ENCODE measurements at places on chromosomes 5 and 9. TPM values are rescaled to one million over a fixed set of nuclear protein-coding genes. Genes with fewer than 3 reads are reported as not detected.

Gene PDGFRB
- total RNA-seq, result 0.32 TPM

Gene PCDHGA4
- 0.30 TPM for total RNA-seq

Gene LECT2
- not detected for total RNA-seq

Gene SH3TC2
- not detected for total RNA-seq

Gene ARSK
- 6.2 TPM for total RNA-seq

Gene C9orf153
- total RNA-seq, result 0.38 TPM

GRCh38 chr9:28409919-28410318 lies 836.6 kb upstream of the C9orf72 start:
- H3K4me1 ChIP-seq, result no peaks in the 10 kb centered on the region
- no peaks in the 10 kb centered on the region for H3K27me3 ChIP-seq
- no peak overlapping the region for H3K27ac ChIP-seq
- no peak for DNase-seq

GRCh38 chr5:169809281-169809680 lies 171.0 kb downstream of the INSYN2B start:
- no peaks in the 10 kb centered on the region for H3K4me1 ChIP-seq
- H3K27me3 ChIP-seq, result no peaks in the 10 kb centered on the region
- peaks cover 82% of the 10 kb centered on the region for H3K36me3 ChIP-seq
- H3K4me3 ChIP-seq, result no peak overlapping the region
- H3K27ac ChIP-seq, result no peak overlapping the region
- DNase-seq, result no peak

DNA sequence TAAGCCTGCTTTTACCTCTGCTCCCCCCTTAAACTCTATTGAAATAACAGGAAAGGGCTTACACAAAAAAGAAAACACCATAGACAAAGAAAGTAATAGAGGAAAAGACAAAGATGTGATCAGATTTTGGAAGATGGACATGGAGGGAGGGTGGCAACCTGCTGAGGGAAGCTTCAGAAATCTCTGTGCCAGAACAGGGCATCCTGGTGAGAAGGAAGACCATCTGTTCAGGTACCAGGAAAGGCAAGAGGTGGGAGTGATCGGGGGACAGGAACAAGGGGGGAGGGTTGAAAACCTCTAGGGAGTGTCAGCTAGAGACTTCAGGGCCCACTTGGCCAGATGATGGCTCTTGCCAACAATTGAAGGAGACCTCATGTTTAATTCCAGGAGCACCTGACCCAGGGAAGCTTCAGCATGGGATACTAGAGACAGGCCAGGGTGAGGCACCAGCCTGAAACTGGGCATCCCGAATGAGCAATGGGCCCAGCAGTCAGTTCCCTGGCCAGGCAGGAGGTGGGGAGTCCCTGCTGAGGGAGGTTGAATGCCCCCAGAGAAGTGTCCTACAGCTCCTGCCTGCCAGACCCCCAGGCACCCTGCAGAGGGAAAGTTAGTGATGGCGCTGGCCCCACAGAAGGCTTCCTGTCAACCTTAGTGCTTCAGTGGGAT lies 8.2 kb downstream of the SQSTM1 start:
- H3K27me3 ChIP-seq, result no peaks in the 10 kb centered on the region
- peaks cover 88% of the 10 kb centered on the region for H3K36me3 ChIP-seq
- no peak for DNase-seq
- peaks cover 6% of the 10 kb centered on the region for H3K4me1 ChIP-seq
- H3K27ac ChIP-seq, result peak overlapping the region; percentile 20
- H3K4me3 ChIP-seq, result no peak overlapping the region

GRCh38 chr9:80893190-80893589 lies 796.2 kb downstream of the TLE1 start:
- no peaks in the 10 kb centered on the region for H3K36me3 ChIP-seq
- no peaks in the 10 kb centered on the region for H3K4me1 ChIP-seq
- H3K27me3 ChIP-seq, result no peaks in the 10 kb centered on the region
- no peak overlapping the region for H3K4me3 ChIP-seq
- H3K27ac ChIP-seq, result no peak overlapping the region
- DNase-seq, result no peak

DNA sequence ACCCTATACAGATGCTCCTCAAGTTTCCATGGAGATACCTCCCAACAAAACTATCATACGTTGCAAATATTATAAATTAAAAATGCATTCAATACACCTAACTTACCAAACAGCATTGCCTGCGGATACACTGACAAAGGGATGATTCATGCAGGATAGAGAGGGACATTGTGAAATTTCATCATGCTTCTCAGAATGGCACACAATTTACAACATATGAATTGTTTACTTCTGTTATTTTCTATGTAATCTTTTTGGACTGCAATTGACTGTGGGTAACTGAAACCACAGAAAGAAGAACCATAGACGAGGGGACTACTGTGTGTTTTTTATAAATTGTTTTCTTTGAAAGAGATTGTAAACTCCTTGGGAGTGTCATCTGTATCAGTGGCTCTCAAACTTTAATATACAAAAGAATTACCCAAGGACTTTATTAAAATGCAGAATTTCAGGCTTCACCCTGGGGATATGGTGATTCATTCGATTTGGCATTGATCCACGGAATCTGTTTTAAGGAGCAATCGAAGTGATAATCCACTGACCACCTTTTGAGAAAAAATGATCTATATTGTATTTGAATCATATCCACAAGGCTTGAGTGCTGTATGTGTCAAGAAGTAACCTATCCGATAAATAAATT lies 146.4 kb downstream of the SGCD start:
- H3K4me3 ChIP-seq, result no peak overlapping the region
- no peak overlapping the region for H3K27ac ChIP-seq
- H3K4me1 ChIP-seq, result no peaks in the 10 kb centered on the region
- H3K36me3 ChIP-seq, result no peaks in the 10 kb centered on the region

DNA sequence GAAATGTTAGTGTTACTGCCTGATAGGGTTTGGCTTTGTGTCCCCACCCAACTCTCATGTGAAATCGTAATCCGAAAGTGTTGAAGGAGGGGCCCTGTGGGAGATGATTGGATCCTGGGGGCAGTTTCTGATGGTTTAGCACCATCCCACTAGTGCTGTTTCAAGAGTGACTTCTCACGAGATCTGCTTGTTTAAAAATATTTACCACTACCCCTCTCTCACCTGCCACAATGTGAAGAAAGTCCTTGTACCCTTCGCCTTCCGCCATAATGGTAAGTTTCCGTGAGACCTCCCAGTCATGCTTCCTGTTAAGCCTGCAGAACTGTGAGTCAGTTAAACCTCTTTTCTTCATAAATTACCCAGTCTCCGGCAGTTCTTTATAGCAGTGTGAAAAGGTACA lies 2.6 kb upstream of the RFX3 start:
- no peaks in the 10 kb centered on the region for H3K27me3 ChIP-seq
- no peak overlapping the region for H3K4me3 ChIP-seq
- peaks cover 4% of the 10 kb centered on the region for H3K36me3 ChIP-seq

DNA sequence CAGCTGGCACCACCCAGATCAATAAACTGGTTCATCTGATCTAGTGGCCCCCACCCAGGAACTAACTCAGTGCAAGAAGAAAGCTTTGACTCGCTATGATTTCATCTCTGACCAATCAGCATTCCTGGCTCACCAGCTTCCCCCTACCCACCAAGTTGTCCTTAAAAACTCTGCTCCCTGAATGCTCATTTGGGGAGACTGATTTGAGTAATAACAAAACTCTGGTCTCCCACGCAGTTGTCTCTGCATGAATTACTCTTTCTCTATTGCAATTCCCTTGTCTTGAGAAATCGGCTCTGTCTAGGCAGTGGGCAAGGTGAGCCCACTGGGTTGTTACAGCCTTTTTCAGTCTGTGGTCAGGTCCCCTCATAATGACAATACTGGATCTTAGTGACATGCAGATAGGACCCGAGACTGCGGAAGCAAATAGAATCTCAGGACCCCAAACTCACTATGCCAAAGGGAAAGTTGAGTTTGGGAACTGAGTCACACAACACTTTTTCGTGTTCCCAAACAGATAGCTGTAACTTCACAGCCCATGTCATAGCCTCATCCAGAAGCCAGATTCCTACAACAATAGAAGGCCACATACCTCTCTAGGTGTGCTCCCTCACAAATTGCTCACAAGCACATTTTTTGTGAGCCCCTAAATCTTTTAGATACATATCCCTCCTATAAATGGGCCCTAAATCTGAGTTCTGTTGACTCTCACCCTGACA lies 175.2 kb upstream of the RAI14 start:
- H3K27me3 ChIP-seq, result no peaks in the 10 kb centered on the region
- no peak for DNase-seq
- no peak overlapping the region for H3K27ac ChIP-seq
- H3K4me1 ChIP-seq, result no peaks in the 10 kb centered on the region

DNA sequence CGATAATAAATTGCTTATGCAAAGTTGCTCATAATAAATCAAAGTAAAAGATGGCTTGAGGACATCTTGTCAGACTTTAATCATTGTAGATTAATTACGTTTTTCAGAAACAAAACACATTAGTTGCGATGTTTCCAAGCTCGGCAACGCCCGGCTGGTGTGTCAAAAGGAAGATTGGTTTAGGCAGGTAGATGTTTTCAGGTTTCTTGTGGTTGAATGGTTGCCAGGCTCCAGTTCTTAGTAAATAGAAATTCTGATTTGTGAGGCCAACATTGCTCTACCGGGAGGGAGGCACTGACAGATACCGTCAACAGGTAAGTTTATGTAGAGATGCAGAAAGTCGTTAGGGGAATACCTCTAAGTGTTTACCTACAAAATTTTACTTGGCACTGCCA lies 280.3 kb downstream of the NPR3 start:
- H3K4me3 ChIP-seq, result no peak overlapping the region
- H3K27ac ChIP-seq, result no peak overlapping the region
- H3K36me3 ChIP-seq, result no peaks in the 10 kb centered on the region
- no peak for DNase-seq

GRCh38 chr9:109119439-109120203 lies at the start of gene TMEM245:
Gene TMEM245 (minus strand): TSS chr9:109119947. CDS start chr9:109119913, 34 bp downstream.
- H3K27me3 ChIP-seq, result no peaks in the 10 kb centered on the region
- peak; percentile 96 for DNase-seq
- peaks cover 41% of the 10 kb centered on the region for H3K4me1 ChIP-seq
- peak within 1 kb of the TSS; percentile 37 for H3K27ac ChIP-seq
- no peaks in the 10 kb centered on the region for H3K36me3 ChIP-seq
- H3K4me3 ChIP-seq, result peak within 1 kb of the TSS; percentile 90

- no peak overlapping the region for H3K27ac ChIP-seq
- H3K27me3 ChIP-seq, result no peaks in the 10 kb centered on the region
- no peak overlapping the region for H3K4me3 ChIP-seq
- DNase-seq, result no peak
- H3K36me3 ChIP-seq, result no peaks in the 10 kb centered on the region
- H3K4me1 ChIP-seq, result no peaks in the 10 kb centered on the region
These were observed 98.5 kb upstream of the LHFPL2 start for GRCh38 chr5:78747055-78747454.

DNA sequence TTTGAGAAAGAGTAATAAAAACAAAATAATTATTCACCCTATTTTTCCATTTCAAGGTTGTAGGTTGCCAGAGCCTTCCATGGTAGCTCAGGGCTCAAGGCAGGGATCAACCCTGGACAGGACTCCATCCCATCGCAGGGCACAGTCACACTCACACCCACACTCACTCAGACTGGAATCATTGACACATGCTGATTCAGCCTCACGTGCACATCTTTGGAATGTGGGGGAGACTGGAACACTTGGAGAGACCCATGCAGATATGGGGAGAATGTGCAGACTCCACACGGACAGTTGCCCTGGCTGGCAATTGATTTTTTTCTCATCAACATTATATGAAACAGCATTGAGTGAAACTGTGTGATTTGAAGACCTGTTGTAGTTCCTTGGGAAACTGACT lies 234.1 kb downstream of the ADGRV1 start:
- H3K4me1 ChIP-seq, result no peaks in the 10 kb centered on the region
- no peaks in the 10 kb centered on the region for H3K36me3 ChIP-seq
- no peak for DNase-seq
- no peaks in the 10 kb centered on the region for H3K27me3 ChIP-seq
- H3K27ac ChIP-seq, result no peak overlapping the region
- H3K4me3 ChIP-seq, result no peak overlapping the region

DNA sequence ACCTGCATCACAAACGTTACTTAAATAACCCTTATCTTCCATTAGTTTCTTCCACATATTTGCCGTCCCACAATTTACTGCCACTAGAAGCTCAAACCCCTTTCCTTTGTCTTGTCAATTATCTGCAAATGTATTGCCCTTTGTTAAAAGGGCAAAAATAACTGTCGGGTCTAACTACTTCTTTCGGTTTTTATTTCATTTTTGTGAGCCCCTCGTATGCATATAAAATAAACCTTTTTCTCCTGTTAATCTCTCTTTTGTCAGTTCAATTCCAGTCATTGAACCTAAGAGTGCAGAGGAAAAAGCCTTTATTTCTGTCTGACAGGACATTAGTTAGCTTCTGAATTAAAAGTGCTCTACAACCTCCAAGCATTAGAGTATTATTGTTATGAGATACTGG lies 45.5 kb downstream of the TMEM215 start:
- H3K27me3 ChIP-seq, result no peaks in the 10 kb centered on the region
- H3K4me3 ChIP-seq, result no peak overlapping the region
- H3K27ac ChIP-seq, result no peak overlapping the region

- H3K27ac ChIP-seq, result no peak overlapping the region
- peaks cover 6% of the 10 kb centered on the region for H3K27me3 ChIP-seq
- H3K36me3 ChIP-seq, result no peaks in the 10 kb centered on the region
- DNase-seq, result no peak
- no peak overlapping the region for H3K4me3 ChIP-seq
These were observed 15.8 kb upstream of the FCHO2 start for GRCh38 chr5:72940082-72940481.

DNA sequence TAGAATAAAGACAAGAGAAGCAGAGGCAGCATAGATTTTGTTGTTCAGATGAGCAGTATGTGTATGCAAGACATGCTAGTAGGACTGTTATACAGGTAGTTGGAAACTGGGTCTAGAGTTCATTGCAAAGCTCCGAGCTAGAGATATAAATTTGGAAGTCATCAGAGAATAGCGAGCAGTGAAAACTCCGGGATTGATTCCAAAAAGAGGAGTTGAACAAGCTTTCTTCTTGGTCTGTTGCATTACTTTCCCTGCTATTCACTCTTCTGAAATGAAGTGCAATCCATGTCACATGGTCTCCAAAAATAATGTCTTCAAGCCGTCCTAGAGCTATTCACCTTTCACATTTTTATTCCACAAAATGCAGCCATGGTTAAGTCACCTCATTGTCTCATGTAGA lies 67.9 kb upstream of the ZNF462 start:
- H3K36me3 ChIP-seq, result no peaks in the 10 kb centered on the region
- H3K27me3 ChIP-seq, result no peaks in the 10 kb centered on the region
- H3K4me3 ChIP-seq, result no peak overlapping the region
- no peaks in the 10 kb centered on the region for H3K4me1 ChIP-seq
- H3K27ac ChIP-seq, result no peak overlapping the region

GRCh38 chr5:81802625-81803024 lies 51.7 kb upstream of the SSBP2 start:
- no peak overlapping the region for H3K4me3 ChIP-seq
- H3K4me1 ChIP-seq, result no peaks in the 10 kb centered on the region
- DNase-seq, result no peak
- no peaks in the 10 kb centered on the region for H3K27me3 ChIP-seq

- no peaks in the 10 kb centered on the region for H3K36me3 ChIP-seq
- H3K4me3 ChIP-seq, result no peak overlapping the region
- no peak overlapping the region for H3K27ac ChIP-seq
- H3K27me3 ChIP-seq, result no peaks in the 10 kb centered on the region
These were observed 36.7 kb upstream of the ARRDC3 start for GRCh38 chr5:91419571-91420537.
